ENCODE measurements at places on chromosomes 3 and 15.

GRCh38 chr3:119973018-119973646, 121.1 kb downstream of the GSK3B start:
- DNase-seq, result no peak

DNA sequence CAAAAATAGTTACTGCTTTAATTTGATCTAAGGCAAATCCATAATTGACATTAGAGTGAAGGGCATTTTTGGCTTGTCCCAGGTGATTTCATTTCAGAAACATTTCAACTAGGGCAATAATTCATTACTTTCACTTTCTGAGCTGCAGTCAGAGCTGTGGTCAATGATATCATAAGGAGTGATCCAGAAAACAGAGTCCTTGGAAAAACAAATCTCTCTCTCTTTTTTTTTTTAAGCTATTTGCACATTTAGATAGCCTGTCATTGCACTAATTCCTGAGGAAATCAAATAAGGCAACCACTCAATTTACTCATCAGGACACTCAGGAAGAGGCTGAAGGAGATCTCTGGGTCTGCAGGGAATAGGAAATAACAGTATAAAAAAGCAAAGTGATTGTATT, 269.5 kb upstream of the LRRC3B start:
- no peak for DNase-seq

- no peak for DNase-seq
These were observed 21.0 kb upstream of the NFKBIZ start for GRCh38 chr3:101828276-101828675.

DNA sequence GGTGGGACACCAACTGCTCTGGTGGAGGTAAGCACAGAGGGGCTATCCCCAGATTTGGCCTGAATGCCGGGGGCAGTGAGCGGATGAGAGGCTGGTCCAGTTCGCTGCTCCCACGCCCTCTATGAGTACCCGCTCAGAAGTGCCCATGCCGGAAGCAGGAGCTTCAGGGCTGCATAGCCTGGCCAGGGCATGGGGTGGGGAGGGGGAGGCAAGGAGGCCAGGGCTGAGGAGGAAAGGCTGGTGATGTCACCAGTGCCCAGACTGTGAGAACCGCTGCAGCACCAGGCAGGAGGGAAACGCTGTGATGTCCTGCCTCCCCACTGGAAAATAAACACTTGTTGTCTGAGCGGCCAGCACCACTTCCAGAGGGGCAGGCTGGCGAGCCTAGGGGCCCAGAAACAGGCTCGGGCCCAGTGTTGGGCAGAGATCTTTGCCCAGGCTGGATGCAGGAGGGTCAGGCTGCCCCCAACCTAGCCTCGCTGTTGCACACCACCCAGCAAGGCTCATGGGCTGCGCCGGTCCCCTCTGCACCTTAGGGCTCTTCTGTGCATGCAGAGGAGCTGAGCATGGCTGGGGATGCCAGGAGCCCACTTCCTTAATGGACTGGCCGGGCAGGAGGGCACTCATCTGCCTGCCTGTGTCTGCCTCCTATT, 10.9 kb upstream of the DLL4 start:
- no peak for DNase-seq

GRCh38 chr3:179224584-179224983, 26.3 kb downstream of the KCNMB3 start:
- no peak for DNase-seq

GRCh38 chr3:133367403-133367802, 32.5 kb upstream of the BFSP2 start:
- no peak for DNase-seq

DNA sequence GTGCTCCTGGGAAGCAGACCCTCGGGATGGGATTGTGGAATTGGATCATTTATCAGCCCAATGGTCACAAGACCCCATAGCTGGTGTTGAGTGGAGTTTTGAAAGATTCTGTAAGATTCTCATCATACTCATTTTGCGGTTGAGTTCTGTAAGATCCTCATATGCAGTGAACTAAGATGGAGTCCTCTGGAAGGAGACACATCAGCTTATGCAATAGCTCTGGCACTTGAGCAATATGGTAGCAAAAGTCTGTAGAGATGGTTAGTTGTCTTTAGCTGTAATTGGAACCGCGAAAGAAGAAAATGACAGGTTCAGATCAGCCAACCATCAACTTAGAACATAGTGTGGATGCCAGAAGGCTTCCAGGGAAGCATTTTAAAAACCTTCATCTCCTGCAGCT, 184.5 kb upstream of the TSC22D2 start:
- no peak for DNase-seq
